ENCODE measurements at places on chromosomes 5 and 9.

DNA sequence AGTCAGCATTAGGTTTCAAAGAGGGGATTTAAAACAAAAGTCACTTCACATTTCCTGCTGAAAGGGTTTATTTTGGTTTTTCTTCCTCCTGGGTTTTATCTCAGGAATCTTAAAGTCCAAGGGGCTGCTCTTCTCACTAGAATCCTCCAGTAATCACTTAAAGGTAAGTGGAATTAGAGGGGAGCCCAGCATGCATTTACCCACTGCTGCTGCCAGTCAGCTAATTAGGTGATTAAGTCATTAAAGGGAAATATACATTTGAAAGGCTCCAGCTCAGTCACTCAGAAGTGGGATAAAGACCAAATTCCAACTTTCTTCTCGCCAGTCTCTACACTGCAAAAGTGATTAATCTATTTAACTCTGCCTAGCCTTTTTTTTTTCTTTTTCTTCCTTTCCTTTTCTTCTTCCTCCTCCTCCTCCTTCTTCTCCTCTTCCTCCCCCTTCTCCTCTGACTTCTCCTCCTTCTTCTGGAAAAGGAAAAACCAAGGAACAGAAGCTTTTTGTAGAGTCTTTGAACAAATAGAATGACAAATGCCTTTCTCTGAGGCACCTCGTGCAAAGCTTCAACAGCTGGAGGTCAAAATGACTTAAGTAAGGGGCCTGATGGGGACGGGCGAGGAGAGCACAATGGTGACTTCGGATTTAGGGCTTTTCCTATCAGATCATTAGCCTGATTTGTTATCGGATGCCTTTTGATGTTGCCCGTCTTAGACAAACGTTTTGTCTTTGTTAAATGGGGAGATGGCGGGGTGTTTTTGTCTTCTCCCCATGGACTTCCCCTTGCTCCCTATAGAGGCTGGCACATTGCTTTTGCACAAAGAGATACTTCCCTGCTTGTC lies 617.6 kb downstream of the IRX1 start:
- no peak for DNase-seq

DNA sequence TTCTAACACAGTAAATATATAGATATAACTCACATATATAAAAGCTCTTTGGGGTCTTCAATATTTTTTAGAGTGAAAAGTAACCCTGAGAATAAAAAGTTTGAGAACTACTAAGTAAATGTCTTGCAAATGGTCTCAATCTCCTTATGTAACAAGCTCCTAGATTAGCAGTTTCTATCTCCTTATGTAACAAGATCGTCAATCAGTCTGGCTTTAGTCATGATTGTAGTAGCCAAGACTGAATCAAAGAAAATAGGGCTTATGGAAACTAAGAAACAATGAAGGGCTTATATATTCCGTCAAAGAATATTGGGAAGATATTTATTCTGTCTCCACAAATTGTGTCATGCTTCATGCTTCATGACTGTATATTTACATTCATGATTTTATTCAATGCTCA lies 22.4 kb upstream of the FREM1 start:
- DNase-seq, result no peak

GRCh38 chr5:102153003-102153759 lies 142.9 kb downstream of the SLCO4C1 start:
- DNase-seq, result no peak

DNA sequence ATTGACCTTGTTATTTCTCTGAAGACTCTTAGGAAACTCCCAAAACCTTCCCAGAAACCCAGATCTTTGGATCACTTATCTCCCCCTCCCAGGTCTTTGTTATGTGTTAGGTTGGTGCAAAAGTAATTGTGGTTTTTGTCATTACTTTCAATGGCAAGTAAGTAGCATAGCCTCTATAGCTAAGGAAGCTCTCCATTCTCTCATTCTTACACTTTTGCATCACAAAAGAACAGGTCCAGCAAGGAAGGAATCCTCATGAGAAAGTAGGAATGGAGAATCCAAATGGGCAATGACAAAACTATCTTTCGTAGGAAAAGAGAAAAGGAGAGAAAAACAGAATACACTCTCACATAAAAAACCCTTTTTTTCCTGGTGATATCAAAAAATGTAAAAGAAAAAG lies 81.3 kb upstream of the ELAVL2 start:
- DNase-seq, result no peak

GRCh38 chr9:121026768-121027167 lies 23.3 kb downstream of the C5 start:
- DNase-seq, result no peak

DNA sequence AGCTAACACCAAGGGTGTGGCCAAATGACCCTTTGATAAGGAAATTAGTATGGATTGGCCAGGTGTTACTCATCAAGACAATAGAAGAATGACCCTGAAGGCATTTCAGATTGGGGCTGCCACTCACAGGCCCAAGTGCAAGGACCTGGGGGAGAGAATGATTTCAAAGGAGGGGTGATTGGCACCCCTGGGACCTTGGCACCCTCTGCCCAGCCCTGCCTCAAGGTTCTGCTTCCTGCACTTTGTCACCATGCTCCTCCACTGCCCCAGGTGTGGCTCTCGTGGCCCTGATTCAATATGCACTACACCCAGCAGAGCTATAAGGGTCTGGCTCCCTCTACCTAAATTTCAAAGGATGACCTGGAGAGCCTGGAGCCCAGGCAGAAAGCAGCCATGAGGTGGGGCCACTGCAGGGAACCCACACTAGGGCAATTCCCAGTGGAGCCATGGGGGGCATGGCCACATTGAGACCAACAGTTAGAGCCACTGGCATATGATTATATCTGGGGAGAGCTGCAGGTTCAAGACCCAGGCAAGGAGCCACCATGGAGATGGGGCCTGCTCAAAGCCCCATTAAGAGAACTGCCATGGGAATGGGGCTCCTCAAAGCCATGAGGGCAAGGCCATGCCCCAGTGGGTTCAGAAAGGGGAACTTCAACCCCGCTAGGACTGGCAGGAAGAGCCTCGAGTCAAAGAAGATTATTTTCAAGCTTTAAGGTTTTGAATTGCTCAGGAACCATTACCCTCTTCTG lies 93.0 kb downstream of the CEMIP2 start:
- DNase-seq, result no peak

- DNase-seq, result no peak
These were observed 17.5 kb downstream of the NR2F1 start for GRCh38 chr5:93600409-93601070.

DNA sequence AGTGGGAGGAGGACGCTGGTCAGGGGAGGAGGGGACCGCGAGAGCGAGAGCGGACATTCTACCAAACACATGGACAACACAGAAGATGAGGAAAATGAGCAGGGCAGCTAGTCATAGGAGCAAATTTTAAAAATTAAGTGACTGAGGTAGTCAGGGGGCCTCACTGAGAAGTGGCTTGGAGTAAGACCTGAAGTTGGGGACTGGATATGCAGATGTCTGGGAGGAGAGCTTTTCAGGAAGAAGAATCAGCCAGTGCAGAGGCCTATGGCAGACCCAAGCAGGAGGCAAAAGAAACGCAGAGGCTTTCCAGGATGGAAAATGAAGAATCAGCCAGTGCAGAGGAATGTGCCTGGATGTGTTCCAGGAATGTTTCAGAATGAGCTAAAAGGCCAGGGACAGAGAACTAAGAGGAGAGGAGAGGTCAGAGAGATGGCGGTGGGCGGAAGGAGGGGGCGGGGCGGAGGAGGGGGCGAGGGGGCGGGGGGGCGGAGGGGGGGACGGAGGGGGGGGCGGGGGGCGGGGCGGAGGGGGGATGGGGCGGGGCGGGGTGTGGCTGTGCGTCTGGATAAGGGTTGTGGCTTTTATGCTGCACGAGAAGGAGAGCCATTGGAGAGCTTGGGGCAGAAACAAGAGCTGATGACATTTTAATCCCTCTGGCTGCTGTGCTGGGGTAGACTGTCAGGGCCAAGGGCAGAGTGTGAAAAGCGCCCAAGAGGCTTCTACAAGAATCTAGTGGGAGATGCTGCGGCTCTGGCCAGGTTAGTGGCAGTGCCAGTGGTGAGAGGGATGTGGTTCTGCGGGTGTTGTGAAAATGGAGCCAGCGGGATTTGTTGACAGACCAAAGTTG lies 129.6 kb downstream of the KCNIP1 start:
- DNase-seq, result peak; percentile 29

DNA sequence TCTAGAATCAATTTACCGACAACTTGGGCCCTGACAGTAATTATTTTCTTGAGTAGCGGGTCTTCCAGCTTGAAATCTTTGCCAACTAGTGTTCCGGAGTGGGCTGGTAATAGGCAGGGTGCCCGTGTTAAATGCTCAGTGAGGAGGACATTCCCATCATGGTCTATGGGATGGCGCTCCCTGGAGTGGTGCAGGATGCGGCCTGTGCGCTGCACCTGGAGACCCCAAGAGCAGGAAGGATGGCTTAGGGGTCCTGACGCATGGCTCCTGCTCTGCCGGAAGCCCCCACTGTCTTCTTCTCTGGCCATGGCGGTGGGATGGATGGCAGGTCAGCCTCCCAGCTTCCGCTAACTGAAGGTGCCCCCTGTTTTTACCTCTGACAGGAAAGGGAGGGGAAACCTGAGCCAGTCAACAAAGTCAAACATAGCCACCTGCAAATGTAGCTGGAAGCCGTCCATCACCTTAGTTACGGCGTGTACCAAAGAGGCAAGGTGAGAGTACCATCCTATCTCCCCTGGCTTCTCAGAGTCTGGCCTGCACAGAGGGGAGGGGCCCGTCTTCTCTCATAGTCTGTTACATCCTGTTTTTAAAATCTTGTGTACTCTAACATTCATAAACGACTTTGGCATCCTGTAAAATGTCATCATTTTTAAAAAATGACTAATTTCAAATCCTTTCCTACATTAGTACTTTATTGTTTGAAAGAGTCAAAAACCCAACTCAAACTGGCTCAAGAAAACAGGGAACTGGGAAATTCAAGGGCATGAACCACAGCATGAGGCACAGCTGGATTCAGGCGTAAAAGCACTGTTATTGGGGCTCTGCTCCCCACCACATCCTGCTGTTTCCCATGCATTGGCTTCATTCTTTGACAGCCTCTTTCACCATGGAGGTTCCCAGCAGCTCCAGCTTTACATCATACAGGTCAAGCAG lies 28.5 kb upstream of the UNC5A start:
- DNase-seq, result no peak

DNA sequence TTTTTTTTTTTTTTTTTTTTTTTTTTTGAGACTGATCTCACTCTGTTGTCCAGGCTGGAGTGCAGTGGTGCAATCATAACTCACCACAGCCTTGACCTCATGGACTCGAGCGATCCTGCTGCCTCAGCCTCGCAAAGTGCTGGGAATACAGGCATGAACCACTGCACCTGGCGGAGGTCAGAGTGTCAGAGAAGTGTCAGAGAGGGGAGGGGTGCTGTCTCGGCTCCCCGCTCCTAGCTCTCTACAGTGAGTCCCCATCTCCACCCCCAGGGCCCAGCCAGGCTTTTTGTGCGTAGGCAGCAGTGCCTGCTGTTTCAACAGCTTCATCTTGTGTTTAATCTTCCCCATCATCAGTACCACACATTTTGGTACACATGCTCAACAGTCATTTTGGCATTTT lies 38.3 kb downstream of the SAR1B start:
- no peak for DNase-seq

GRCh38 chr9:110933350-110934001 lies 104.8 kb downstream of the LPAR1 start:
- DNase-seq, result no peak

DNA sequence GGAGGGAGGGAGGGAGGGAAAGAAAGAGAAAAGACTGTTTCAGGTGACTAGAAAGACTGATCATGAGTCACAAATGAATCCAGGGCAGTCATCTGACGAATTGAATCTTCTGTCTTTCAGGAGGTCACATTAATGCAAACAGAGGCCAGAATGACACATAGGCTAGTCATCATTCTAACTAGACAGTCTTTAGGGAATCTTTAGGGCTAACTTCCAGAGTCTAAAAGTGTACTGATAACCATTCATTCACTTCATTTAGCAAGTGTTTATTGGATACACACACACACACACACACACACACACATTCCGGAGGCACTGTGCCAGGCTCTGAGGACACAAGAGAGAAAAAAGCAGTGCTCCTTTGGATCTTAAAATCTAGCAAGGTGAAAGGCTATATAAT lies 156.7 kb downstream of the EBF1 start:
- DNase-seq, result no peak

DNA sequence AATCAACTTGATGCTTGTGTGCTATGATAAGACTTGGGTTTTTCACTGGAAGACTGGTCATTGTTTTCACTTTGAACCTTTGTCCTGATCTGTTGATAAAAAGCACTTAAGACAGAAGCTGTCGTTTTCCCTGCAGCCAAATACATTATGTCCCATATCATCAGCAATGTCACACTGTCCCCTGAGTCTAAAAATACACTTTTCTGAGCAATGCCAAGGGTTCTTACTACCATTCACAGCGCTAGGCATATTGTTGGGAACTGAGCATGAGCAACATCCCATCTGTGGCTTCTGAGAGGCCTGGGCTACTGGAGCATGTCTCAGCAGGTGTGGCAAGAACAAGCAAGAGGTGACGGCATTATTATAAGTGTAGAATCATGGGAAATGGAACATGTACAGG lies 81.8 kb downstream of the SEMA6A start:
- DNase-seq, result no peak

- DNase-seq, result no peak
These were observed 29.5 kb downstream of the MRPS27 start for GRCh38 chr5:72290356-72291133.

- DNase-seq, result no peak
These were observed 84.5 kb upstream of the CTNNA1 start for GRCh38 chr5:138668451-138669380.

DNA sequence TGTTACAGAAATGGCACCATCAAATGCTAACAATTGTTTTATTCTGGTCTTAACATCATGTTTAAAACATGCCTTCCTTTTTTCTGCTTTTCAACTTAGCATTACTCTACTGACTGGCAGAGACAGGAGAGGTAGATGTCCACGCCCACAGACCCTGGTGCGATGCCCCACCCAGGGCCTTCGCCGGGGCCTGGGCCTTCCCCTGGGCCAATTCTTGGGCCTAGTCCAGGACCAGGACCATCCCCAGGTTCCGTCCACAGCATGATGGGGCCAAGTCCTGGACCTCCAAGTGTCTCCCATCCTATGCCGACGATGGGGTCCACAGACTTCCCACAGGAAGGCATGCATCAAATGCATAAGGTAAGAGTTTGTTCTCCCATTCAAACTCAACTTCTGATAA lies 13.7 kb downstream of the SMARCA2 start:
- DNase-seq, result no peak

DNA sequence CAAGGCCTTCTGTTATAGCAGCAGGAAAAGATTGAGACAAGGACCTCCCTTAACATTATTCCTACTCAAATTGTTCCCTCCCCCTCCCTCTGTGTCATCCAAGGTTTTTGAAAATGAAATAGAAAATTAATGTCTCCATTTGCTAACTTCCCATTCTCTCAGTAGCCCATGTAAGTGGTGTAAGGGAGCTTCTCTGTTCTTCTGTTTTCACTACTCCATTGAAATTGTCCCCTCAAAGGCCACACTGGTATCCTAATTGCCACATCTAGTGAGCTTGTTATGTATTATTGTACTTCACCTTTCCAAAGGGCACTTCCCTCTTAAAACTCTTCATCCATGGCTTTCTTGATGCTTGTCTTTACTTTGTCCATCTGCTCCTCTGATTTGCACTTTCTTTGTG lies 131.2 kb upstream of the PIK3R1 start:
- no peak for DNase-seq

DNA sequence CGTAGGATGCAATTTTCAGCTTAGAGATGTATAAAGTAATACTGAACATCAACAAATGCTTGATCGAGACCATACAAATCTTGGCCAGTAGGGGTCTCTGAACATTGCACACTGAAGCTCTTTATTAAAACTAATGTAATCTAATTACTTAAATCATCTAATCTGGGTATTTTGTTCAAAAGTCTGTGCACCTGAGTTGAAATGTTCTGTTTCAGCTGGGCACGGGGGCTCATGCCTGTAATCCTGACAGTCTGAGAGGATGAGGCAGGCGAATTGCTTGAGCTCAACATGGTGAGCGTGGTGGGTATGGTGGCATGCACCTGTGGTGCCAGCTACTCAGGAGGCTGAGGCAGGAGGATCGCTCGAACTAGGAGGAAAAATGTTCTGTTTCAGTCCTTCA lies 41.0 kb downstream of the ESM1 start:
- no peak for DNase-seq

Data from substantia nigra (tissue), 51 donors.